Stimulated activated CD4-positive, alpha-beta T cell treated with anti-CD3 and anti-CD28 coated beads, TNF-alpha, amount 100 ng/mL, for 4 hours (primary cell): ENCODE measurements at places on chromosomes 4 and X.
A peak's percentile ranks its signal among the peaks of the same experiment; 100 is the strongest.

DNA sequence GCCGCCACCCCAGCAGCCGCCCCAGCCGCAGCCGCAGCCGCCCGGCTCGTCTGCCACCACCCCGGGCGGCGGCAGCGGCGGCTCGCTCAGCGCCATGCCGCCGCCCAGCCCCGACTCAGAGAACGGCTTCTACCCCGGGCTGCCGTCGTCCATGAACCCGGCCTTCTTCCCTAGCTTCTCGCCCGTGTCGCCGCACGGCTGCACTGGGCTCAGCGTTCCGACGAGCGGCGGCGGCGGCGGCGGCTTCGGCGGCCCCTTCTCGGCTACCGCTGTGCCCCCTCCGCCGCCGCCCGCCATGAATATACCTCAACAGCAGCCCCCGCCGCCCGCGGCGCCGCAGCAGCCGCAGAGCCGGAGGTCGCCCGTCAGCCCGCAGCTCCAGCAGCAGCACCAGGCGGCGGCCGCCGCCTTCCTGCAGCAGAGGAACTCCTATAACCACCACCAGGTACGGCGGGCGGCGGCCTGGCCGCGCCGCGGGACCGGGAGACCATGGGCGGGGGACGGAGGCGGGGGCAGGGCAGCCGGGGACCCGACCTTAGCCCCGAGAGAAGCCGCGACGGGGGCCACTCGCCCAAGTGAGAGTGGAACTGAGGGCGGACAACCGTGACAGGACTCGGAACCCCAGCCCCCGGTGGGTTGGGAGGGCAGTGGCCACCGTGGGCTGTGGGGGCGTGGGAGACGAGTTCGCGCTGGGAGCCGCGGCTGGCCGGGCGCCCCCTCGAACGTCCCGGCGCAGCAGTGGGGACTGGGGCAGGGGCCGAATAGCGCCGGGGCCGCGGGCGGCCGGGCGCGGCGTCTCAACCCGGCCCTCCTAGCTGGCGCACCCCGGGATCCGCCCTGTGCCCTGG, 1.8 kb downstream of the CPEB2 start:
- DNase-seq, result peak; percentile 27

DNA sequence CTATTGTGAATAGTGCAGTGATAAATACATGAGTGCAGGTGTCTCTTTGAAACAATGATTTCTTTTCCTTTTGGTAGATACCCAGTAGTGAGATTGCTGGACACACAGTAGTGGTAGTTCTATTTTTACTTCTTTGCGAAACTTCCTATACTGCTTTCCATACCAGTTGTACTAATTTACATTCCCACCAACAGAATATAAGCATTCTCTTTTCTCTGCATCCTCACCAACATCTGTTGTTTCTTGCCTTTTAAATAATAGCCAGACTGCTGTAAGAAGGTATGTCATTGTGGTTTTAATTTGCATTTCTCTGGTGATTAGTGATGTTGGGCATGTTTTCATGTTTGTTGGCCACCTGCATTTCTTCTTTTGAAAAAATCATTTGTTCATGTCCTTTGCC, 105.9 kb downstream of the COL4A6 start:
- no peak for DNase-seq

DNA sequence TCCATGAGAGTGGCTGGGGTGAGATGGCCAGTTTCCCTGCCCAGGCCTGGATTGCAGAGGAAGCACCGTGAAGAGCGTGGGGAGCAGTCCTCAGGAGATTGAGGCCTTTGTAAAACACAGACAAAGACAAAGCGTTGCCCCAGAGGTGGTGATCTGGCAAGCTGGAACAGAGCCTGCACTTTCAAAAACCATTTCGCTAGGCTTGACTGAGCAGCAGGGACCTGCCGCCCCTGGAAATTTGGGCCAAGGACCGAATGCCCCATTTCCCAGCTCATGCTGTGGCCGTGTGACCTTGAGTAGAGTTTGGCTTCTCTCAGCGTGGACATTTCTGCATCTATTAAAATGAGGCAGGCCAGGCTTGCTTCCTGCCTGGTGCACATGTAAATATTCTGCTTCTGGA, 381.4 kb downstream of the BCOR start:
- DNase-seq, result no peak

GRCh38 chrX:16558489-16558888, 91.5 kb upstream of the S100G start:
- no peak for DNase-seq

GRCh38 chr4:87025614-87026041, 90.8 kb downstream of the AFF1 start:
- no peak for DNase-seq

- DNase-seq, result no peak
These were observed 20.6 kb downstream of the CCDC149 start for GRCh38 chr4:24892278-24892677.

GRCh38 chr4:41927796-41928499, 7.3 kb upstream of the TMEM33 start:
- DNase-seq, result no peak

GRCh38 chr4:27176400-27176799, 315.8 kb downstream of the STIM2 start:
- DNase-seq, result no peak

- no peak for DNase-seq
These were observed 382.7 kb upstream of the GALNTL6 start for GRCh38 chr4:171430495-171430894.

- DNase-seq, result no peak
These were observed 265.2 kb upstream of the BOD1L1 start for GRCh38 chr4:13892739-13893105.

DNA sequence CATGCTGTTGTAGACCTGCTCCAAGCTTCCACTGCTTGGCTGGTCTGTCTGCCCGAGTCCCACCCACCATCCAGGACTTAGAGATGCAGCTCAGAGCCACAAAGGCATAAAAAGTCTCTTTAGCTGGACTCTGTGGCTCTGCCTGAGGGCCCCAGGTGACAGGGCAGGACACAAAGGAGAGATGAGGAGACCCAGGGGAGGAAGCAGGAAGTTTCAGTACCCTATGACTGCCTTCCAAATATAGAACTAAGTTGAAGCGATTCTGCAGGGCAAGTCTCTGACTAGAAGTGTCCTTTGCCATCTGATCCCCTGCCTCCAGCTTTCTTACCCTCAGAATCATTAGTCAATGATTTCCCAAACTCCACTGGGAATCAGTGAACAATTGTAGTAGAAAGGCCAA, 11.2 kb upstream of the CXCR3 start:
- DNase-seq, result no peak

DNA sequence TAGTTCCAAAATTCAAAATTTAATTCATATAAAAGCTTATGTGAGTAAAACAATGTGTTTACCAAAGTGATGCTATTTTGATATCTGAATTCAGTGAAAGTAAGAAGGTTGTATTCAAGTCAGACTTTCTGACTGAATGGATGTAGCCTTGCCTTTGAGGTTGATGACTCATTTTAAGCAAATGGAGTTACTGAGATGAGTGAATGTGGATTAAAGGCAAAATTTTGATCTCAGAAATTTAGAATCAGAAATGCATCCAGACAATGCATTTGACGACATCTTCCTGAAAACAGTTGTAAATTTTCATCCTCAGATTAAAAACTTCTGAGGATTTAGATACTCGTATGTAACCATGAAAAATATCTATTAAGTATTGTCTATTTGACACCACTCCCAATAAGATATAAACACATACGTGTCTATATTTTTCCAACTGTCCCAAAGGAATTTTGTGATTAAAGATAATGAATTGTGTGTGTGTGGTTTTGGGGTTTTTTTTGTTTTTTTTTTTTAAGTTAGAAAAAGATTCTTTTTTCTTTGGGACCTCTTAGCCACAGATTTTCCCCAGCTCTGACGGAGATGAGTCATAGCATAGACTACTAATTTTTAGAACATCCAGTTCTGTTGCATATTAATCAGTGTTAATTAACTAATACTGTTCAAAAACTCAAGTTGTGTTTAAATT, 34.4 kb downstream of the NFKB1 start:
- DNase-seq, result no peak

DNA sequence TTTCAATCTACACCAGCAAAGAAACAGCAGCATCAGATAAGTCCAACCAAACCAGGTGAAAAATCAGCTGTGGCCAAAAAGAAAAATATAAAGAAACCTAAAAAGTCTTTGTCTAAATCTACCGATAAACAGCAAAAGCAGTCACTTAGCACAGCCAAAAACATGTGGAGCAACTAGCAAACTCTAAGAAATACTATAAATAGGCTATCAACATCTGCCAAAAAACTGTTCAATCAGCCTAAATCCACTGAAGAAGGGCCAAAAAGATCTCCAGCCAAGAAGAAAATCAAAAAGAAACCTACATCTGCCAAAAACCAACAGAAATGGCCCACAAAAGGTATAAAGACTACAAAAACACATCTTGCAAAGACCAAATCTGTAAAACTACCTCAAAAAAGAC, 36.7 kb upstream of the CABS1 start:
- DNase-seq, result no peak

DNA sequence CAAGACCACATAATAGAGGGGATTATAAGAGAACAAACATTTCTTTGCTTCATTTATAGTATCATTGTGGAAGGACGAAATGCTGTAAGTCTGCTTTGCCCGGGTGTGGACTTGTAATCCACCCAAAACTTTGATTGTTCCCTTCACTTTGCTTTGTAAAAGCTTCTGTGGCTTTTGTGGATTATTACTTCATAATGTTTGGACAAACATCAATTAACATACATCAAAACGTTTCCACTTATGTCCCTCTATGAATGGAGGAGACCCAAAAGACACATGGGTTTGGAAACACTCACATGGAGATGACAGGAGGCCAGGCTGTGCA, 415.4 kb downstream of the SPRY1 start:
- DNase-seq, result no peak

DNA sequence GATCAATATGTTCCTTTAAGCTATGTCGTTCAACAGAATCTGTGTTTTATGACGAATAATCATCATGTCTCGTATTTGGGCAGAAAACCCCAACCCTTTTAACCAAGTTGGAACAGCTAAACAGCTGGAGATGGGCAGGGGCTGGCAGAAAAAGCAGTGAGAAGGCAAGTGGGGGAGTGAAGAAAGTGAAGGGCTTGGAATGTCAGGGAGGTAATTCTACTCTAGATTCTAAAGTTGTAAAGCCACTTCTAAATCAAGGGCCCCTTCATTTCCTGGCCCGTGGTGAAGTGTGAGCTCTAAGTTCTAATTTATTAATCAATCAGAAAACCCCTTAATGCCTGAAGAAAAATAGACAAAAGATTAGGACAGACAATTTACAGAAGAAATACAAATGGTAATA, 20.4 kb downstream of the SASH3 start:
- DNase-seq, result no peak

DNA sequence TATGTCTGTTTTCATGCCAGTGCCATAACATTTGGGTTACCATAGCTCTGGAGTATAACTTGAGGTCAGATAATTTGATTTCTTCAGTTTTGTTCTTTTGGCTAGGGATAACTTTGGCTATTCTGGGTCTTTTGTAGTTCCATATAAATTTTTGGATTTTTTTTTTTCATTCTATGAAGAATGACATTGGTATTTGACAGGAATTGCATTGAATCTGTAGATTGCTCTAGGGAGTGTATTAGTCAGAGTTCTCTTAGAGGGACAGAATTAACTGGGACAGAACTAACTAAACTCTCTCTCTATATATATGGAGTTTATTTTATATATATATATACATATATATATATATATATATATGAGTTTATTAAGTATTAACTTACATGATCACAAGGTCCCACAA, 32.2 kb upstream of the SLIT2 start:
- DNase-seq, result no peak

GRCh38 chrX:285076-285677, 4.0 kb downstream of the PLCXD1 start:
- no peak for DNase-seq

DNA sequence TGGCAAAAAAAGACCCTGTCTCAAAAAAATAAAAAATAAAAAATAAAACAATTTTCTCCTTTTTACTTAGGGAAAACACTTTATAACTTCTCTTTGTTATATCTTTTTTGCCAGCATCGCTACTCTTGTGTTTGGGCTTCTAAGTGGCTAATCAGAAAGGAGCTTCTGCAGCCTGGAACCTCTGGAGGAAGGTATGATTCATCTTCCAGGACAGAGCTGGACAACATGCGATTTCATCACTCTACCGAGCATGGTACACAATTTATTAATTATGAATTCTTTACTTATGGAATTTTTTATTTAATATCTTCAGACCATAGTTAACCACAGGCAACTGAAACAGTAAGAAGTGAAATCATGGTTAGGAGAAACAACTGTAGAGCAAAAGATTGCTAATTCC, 1254.3 kb upstream of the AGA start:
- DNase-seq, result no peak

- no peak for DNase-seq
These were observed 3.5 kb downstream of the EPGN start for GRCh38 chr4:74311696-74312313.

GRCh38 chr4:180788729-180789128, 1454.5 kb upstream of the TENM3 start:
- DNase-seq, result no peak

DNA sequence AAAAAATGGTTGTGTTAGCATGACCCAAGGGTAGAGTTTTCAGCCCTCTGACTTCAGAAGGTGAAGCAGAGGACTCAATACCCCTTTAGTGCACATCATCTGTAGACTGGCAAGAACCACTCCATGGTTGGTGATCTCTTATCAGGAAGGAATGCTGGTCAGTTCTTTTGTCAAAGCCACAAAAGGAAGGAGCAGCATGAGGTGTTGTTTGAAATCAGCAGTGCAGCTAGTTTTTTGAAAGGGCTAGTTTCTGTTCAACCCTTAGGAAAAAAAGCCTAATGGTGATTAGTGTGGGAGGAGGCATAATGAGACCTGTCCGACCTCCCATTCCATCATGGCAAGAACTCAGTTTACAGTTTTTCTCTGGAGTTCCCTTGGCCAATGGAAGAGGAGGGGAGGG, 362.0 kb upstream of the CT83 start:
- DNase-seq, result no peak

DNA sequence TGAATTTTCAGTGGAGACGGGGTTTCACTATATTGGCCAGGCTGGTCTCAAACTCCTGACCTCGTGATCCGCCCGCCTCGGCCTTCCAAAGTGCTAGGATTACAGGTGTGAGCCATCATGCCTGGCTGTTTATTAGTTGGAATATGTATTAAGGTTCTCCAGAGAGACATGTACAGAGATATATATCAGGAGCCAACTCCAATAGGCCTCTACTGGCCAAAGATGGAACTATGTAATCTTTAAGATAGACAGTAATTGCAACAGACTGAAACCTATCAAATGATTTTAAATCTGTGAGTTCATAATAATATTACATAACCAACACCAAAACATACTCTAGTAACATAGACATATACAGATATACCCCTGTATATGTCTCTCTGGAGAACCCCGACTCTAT, 5.8 kb upstream of the DMP1 start:
- DNase-seq, result no peak

- DNase-seq, result no peak
These were observed 37.0 kb downstream of the NSG1 start for GRCh38 chr4:4423706-4424498.
